ENCODE measurements at places on chromosomes 13 and 19.

- DNase-seq: no peak
Observed at GRCh38 chr13:52869621-52870020, 21.2 kb upstream of the PCDH8 start.

- DNase-seq: no peak
Observed at GRCh38 chr13:51590971-51591627, 6.8 kb downstream of the WDFY2 start.

DNA sequence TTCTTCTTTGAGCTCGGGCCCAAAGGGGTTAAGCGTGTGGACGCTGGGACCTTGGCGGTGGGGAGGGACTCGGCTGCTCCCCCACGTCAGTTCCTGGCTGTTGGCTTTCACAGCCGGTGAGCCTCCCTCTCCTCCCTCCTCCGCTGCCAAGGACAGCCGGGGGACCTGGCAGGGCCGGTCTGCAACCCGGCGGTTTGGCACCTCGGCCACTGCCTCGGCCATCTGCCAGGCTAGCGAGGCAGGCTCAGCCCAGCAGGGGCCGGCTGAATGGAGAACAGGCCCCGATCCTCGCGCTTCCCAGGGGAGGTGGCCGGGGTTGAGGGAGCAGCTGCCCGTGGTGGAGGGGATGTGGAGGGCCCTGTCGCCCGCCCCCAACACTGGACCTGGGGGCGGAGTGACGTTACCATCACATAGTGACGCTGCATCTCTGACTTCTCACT is 5.0 kb downstream of the TLE5 start:
- DNase-seq: peak; percentile 72

GRCh38 chr19:21147540-21147939 is 5.7 kb downstream of the ZNF431 start:
- no peak for DNase-seq

DNA sequence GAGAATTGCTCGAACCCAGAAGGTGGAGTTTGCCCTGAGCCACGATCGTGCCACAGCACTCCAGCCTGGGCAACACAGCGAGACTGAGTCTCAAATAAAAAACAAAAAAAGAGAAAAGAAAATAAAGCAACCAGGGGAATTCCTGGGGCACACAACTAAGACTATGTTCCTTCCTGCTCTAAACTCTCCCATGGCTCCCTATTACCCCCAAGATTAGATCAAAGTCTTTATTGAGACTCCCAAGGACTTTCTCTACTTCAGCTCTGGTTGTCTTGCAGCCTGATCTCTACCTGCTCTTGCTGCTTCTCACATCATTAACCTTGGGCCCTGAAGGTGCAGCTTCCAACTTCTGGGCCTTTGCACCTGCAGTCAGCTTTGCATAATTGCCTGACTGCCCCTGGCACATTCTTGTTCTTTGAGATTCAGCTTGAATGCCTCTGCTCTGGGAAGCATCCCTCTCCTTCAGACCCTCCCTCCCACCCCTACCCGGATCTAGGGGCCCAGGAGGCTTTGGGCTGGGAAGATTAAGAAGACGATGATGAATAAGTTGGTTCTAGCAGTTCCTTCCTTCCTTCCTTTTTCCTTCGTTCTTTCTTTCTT is 16.8 kb upstream of the CERS4 start:
- no peak for DNase-seq

DNA sequence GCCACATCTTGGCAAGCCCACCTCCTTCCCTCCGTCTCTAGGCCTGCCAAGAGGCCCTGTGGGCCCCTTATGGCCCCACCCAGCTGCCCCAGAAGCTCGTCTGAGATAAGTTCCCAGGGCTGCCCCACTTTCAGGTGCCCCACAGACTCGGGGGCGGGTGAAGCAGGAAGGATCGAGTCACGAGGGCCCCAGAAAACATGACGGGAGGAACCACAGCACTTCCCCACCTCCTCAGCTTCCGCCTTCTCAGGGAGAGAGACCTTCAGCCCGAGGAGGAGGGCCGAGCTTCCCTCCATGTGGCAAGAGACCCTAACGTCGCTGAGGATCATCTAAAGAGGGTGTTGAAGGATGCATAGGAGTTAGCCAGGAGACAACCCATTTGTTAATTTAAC is 4.5 kb upstream of the IL12RB1 start:
- DNase-seq: no peak

DNA sequence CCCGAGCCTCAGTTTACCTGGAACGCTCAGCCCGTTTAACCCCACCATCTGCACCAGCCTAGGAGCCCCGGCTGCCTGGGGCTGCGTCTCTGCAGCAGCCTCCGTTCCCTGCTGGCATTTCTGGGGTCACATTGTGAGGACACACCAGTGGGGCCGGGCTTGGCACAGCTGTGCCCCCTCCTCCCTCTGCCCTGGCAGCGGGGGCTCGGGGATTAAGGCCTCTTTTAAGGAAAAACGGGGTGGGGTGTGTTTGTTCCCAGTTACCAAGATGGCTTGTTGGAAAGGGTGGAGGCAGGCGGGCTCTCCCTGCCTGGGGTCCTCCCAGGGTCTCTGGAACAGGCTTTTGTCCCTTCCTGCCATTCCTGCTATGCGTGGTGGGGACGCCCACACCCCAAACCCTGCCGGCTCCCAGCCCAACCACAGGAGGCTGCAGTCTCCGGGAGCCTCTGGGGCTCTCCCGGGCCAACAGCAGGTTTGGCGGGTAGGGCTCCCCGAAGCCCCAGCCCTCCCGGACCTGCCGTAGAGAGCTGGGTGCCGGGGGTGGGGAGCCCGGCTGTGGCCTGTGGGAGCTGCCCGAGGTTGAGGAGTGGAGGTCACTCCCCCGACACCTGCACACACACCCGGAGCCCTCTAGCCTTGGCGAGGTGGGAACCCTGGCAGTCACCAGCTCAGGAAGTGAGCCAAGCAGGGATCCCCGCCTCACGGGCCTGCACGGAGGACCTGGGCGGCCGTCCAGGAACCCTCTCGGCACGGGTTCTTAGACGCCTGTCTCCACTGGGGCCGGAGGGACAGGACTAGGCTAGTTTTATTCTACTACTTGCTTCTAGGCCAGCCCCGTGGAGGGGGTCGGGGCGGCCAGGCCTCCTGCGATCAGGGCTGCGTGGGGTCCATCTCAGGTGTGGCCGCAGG is 36.9 kb downstream of the GADD45B start:
- DNase-seq: no peak

- no peak for DNase-seq
Observed at GRCh38 chr19:18126097-18126496, 26.9 kb upstream of the PIK3R2 start.

- DNase-seq: no peak
Observed at GRCh38 chr19:11580116-11580515, 2.7 kb upstream of the ACP5 start.

- DNase-seq: no peak
Observed at GRCh38 chr13:29479716-29480492, 115.6 kb downstream of the SLC7A1 start.

DNA sequence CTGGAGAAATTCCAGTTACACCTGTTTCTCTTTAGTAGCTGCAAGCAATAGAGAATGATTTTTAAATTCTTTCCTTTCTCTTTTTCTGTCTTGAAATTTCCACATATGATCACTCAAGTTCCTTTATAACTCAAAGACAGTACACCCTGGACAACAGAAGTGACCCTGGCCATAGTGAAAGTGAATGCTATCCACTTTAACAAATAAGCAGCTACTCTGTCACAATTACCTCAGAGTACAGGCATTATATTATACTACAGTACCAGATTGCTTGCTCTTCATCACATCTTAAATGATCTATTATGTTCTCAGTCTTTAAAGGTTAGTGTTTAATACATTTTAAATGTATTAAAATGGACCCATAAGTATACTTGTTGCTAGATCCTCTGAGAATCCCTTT is 136.2 kb downstream of the KLF12 start:
- DNase-seq: no peak

DNA sequence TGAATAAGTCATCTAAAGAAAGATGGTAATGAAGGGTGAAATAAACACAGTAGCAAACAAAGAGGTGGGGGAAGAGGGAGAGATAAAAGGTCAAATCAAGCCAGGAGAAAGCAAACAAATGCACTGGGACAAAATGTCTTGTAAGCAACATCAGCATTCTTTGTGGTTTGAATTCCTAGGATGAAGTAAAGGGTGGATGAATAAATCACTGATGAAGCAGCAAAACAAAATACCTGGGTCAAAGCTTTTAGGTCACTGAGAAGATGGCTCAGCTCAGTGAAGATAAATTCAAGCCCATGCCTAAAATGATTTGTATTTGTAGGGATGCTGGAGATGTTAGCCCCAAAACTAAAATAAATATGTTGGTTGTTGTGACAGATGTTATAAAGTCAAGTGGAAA is 86.5 kb upstream of the FBXL3 start:
- DNase-seq: no peak

DNA sequence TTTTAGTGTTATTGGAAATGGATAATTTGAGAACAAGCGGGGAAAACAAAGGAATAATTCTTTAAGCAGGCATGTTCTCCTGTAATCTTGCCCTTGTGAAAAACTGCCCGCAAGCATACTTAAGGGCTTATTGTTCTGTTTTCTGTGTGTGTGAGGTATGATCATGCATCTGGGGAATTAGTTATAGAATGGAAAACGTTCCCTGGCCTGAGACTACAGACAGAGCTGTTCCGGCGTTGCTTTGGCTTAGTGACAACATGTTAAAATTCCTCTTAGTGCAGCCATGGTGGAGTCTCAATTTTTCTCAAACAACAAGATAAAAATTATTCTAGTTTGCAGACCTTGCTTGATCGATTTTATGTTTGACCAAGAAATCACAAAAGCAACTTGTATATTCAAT is 560.2 kb upstream of the SPRY2 start:
- no peak for DNase-seq

GRCh38 chr19:35045667-35046300 is 4.3 kb downstream of the HPN start:
- DNase-seq: no peak

- no peak for DNase-seq
Observed at GRCh38 chr13:108086678-108087077, 128.7 kb downstream of the LIG4 start.

- no peak for DNase-seq
Observed at GRCh38 chr19:7547159-7547558, 11.6 kb downstream of the PNPLA6 start.

- DNase-seq: no peak
Observed at GRCh38 chr19:54096617-54097106, 3.9 kb downstream of the OSCAR start.

DNA sequence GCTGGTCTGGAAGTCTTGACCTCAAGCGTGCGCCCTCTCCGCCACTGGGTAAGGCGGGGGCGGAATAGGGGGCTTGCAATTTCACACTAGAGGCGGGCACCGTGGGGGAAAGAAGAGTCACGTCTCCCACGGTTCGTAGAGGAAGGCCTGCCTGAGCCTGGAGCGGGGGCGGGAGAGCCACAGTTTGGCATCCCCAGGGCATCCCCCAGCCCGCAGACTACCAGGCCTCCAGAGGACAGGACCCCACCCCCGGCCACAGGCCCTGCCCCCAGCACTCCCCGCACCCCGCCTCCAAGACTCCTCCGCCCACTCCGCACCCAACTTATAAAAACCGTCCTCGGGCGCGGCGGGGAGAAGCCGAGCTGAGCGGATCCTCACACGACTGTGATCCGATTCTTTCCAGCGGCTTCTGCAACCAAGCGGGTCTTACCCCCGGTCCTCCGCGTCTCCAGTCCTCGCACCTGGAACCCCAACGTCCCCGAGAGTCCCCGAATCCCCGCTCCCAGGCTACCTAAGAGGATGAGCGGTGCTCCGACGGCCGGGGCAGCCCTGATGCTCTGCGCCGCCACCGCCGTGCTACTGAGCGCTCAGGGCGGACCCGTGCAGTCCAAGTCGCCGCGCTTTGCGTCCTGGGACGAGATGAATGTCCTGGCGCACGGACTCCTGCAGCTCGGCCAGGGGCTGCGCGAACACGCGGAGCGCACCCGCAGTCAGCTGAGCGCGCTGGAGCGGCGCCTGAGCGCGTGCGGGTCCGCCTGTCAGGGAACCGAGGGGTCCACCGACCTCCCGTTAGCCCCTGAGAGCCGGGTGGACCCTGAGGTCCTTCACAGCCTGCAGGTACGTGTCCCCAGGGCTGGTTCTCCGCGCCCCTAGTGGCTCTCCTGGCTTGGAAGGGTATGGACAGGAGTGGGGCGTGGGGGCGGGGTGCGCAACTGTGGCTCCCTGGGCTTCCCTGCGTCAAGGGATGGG is at the start of gene ANGPTL4:
Gene ANGPTL4, plus strand, starts transcription at position 353 of the 969 bp plus-strand sequence. Its CDS starts 167 bp downstream, at position 520.
- no peak for DNase-seq

DNA sequence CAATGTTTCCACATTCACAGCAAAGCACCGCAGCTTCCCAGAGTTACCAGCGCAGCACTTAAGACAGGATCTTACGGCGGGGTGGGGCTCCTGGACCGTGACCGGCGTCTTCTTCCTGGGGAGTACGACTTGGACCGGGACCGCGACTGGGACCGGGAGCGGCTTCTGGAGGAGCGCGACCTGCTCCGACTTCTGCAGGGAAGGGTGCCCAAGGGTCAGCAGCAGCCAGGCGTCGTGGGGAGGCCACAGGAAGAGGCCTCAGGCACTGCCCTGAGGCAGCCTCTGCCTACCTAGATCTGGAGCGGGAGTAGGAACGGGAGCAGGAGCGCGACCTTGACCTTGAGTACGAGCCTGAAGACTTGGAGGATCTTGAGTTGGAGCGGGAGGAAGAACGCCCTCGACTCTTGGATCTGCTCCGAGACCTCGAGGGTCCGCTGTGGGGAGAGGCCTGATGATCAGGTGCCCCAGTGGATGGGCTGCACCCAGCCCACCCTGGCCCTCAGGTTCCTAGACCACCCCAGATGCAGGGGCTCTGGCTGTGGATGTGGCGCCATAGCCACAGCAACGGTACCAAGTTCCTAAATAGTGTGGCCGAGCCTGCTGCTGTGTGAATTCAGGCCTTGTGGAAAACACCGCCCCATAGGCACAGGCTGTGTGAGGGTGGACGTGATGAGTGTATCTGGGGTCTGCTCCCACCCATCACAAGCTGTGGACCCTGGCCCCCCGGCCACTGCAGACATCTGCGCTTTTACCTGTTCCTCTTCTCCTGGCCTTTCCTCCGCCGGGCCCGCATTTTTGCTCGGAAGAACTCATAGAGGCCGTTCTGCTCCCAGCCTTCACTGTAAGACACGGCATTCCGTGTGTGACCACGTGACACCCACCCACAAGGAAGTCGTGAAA is 21.9 kb downstream of the CHERP start:
- no peak for DNase-seq

DNA sequence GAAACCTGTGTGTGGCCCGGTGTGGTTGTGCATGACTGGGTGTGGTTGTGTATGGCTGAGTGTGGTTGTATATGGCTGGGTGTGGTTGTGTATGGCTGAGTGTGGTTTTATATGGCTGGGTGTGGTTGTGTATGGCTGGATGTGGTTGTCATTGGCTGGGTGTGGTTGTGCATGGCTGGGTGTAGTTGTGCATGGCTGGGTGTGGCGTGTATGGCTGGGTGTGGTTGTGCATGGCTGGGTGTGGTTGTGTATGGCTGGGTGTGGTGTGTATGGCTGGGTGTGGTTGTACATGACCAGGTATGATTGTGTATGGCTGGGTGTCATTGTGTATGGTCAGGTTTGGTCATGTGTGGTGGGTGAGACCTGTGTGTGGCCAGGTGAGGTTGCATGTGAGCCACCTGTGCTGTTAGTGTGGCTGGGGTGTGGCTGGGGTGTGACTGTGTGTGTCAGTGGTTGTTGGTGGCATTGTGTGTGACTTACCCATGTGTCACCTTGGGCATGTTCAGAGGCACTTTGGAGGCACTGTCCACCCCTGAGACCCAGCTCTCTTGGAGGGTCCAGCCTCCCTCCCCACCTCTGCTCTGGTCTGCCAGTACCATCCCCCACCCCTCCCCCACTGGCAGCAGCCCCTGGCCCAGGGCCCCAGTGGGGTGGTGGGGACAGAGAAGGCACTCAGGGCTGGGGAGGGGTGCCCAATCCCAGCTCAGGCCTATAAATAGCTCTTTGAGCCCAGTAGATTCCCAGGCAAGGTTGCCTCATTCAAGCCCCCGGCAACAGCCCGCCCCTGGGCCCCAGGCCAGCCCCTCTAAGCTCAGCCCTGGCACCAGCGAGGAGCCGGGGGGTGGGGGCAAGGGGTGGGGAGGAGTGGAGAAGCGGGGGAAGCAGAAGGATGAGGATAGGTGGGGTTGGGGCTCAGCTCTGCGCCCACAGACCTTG is 3.9 kb upstream of the NCAN start:
- DNase-seq: no peak

Data from NCI-H2081 (cell line).